HepG2 (cell line): ENCODE measurements at places on chromosomes 7 and 10.

GRCh38 chr10:48574322-48574796 lies 30.5 kb downstream of the ARHGAP22 start:
- DNase-seq: no peak

DNA sequence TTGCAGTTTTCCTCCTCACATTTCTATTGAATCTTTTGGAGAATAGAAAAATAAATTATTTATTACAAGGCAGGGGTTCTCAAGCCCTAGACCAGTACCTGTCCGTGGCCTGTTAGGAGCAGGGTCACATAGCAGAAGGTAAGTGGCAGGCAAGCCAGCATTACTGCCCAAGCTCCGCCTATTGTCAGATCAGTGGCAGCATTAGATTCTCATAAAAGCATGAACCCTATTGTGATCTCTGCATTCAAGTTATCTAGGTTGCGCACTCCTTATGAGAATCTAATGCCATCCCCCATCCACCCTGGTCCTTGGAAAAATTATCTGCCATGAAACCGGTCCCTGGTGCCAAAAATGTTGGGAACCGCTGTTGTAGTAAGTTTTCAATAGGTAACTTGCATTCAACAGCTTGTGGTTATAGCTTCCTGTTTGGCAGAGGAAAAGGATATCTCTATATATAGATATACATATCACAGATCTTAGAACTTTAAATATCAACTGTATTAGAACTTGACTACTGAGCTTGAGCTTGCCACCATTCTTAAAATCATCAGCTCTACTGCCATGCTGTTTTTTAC lies 165.1 kb downstream of the AHR start:
- DNase-seq: no peak

DNA sequence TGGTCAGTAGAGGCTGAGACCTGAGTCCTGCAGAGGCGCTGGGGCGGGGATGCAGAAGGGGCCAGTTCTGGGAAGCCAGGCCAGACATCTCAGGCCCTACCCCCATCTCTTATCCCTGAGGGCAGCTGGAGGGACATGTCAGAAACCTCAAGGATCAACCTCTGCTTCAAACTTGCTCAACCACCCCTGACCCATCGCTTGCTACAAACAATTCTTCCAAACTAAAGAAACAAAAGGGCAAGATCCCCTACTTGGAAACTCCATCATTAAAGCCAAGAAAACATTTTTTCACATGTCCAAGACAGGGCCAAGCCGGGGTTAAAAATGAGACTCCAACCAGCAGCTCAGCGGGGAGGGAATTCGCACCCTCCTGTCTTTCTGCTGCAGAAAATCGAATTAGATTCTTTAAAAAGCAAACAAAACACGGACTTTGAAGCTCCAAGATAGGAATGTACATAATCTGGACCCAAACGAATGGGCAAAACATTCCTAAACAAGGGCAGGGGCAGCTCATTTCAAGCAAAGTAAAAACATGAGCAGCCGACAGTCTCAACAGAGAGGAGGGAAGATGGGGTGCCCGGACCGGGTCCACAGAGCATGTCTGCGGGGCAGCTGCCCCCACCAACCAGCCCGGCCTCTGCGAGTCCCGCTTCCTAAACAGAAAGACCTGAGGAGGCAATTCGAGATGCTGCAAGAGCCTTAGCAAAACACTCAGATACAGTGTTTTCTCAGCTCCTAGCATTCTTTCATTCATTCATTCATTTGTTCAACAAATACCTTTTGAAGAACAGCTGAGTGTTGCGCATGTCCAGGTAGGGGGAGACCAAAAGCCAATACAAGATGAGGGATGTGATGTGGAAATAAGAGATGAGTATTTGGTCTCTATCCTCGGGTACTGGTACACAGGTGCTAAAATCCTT lies 44.8 kb downstream of the CHST15 start:
- DNase-seq: peak; percentile 93

DNA sequence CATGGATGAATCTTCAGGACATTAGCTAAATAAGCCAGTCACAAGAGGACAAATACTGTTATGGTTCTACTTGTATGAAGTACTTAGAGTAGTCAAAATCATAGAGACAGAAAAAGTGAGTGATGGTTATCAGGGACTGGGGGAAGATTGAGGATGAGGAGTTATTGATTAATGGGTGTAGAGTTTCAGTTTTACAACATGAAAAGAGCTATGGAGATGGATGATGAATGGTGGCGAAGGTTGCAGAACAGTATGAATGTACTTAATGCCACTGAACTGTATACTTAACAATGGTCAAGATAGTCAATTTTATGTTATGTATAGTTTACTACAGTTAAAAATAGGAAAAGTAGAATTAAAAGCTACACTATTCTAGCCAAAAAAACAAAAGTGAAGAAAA lies 7.8 kb downstream of the STK31 start:
- DNase-seq: no peak

GRCh38 chr7:48046458-48046857 lies 11.1 kb downstream of the C7orf57 start:
- no peak for DNase-seq

GRCh38 chr10:123150986-123151736 lies 3.0 kb upstream of the BUB3 start:
- no peak for DNase-seq

DNA sequence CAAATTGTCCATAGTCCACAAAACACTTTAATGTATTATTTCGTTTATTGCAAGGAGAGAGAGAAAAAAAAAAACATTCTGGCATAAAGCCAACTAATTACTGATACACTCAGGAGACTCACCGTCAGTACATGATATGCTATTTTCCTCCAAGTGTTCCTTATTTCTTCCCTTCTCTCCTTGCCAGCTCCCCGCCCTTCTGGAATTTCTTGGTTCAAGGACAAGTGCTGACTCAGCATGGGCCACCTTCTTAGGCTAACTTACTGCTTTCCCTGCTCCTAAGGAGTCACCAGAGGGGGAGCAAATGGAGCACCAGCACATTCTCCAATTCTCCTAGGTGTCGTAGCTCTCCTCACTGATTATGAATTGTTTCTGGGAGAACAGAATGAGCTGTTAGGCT lies 133.8 kb upstream of the HDAC9 start:
- no peak for DNase-seq

- DNase-seq: no peak
Measured at GRCh38 chr7:12588259-12588904, 17.9 kb downstream of the SCIN start.

DNA sequence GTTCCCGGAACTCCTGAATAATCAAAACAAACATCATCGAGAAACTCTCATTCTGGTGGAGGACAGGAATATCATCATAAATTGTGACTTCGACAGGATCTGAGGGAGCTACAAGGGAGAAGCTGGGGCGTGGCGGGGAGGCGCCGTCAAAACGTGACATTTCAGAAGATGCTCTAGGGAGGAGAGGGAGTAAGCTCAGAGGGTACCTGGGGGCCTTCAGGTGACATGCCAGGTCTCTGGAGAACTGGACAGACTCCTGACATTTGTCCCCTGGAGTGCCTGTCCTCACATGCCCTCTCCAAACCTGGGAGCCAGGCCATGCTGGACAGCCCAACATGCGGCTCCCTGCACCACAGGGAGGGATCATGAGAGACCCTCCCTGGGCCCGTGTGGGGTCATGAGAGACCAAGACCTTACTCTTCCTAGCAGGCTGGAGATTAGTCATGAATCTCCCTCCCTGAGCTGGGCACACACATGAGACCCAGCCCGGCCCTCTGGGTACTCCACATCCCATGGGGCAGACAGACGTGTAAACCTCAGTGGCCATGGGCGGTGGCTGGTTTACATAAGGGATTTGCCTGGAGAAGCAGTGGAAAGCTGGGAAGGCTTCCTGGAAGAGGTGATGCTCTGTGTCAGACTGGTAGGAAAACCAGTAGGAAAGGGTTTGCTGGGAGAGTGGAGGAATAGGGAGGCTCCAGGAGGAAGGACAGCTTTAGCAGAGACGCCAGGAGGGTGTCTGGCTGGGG lies 81.0 kb downstream of the MYL10 start:
- DNase-seq: no peak

DNA sequence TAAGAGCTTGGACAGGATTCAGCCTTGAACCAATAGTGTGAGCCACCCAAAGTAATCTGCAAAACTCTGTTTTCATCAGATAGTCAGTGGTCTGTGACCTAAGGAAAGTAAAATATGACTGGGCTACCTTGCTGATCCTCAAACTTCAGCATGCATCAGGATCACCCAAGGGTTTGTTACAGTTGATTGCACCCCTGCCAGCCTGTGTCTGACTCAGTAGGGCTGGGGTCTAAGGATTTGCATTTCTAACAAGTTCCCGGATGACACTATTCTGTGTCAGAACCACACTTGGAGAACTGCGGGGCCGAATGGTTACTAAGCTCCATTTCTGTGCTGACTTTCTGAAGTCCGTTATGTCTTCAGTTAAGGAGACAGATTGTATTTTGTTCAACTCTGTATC lies 40.6 kb upstream of the TSPAN13 start:
- no peak for DNase-seq

- DNase-seq: no peak
Measured at GRCh38 chr7:86660950-86661462, 17.3 kb downstream of the GRM3 start.

DNA sequence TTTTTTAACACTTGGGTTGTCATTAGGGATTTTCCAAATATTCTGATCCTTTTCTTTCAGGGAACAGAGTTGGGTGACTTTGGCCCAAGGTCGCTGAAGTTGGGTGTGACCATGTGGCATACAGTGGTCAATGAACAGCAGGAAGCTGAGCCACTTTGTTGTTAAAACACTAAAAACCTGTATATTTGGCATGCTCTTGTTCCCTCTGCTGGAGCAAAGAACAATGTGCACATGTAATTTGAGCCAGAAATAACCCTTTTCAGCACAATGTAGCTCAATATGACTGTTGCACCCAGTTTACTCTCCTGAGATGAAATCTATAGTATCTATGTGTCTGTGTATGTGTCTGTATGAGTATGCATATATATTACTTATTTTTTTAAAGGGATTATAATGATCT lies 74.9 kb downstream of the ADCYAP1R1 start:
- DNase-seq: no peak
